Posterior cingulate gyrus (tissue), 11 donors: ENCODE measurements at places on chromosomes 12 and 14.

- DNase-seq: no peak
Observed at GRCh38 chr12:24424889-24425600, 475.6 kb upstream of the SOX5 start.

GRCh38 chr12:47949441-47950341 lies 13.7 kb upstream of the TMEM106C start:
- peak; percentile 60 for DNase-seq

GRCh38 chr12:15276088-15276698 lies 46.1 kb upstream of the PTPRO start:
- peak; percentile 32 for DNase-seq

- no peak for DNase-seq
Observed at GRCh38 chr14:64244279-64244678, 49.9 kb downstream of the ESR2 start.

DNA sequence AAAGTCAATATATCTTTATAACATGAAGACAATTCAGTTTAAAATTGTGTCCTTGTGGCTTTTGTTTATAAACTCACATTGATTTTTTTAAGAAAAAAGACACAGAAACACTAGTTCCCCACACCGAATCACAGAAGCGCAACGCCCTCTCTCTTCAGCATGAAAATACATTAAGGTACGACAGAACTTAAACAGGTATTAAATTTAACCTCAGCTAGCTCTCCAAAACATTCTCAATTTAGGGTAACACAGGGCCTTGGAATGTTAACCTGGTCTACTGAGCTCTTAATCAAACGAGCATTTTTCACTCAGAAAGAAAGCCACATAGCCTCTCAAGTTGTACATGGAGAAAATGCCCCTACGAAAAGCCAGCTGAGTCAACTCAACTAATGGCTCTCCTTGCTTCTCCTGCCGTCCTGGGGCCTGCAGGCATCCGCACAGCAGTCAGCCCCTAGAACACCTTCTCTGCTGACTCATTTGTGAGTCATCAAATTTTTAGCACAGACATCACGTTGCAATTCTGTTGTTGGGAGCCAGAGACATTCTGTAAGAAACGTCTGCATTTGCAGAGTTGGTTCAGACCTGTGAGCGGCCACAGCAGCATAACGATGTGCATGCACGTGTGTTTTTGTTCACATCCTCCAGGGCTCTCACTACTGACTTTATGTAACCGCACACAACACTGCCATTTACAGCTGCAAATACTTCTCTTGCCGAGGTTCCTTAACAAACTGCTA lies 141.6 kb downstream of the ITPR2 start:
- DNase-seq: peak; percentile 81

DNA sequence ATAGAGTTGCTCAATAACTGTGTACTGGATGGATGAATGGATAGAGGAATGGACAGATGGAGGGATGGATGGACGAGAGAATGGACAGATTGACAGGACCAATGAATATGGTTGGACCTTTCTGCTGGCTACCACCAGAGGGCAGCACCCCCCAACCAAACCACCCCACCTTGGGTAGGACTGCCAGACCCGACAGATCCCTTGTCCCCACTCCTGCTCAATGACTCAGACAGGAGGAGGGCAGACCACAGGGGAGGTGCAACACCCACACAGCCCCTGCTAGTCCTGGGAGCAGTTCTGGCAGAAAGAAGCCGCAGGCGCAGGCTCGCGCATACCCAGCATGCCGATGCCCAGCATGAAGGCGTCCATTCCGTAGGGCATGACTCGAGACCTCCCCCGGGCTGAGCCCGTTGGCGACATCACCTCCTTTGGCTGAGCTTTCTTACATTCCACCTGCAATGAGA lies 12.4 kb downstream of the MSI1 start:
- DNase-seq: peak; percentile 97

DNA sequence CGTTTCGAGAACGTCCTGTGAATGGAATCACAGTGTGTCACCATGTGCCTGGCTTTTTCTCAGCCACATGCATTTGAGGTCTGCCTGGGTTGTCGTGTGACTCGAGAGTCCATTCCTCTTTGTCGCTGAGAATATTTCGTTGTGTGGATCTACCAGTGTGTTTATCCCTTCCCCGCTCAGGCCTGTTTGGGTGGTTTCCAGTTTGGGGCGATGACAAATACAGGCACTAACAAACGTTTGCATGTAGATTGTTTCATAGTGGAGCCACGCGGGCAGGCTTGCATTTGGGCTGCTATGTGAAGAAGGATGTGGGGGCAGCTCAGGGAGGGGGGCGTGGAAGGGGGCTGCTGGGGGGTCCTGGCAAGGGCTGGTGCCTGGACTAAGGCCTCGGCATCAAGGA lies 14.1 kb downstream of the RIN3 start:
- DNase-seq: no peak

- DNase-seq: no peak
Observed at GRCh38 chr14:68377459-68377858, 415.4 kb downstream of the ZFP36L1 start.

DNA sequence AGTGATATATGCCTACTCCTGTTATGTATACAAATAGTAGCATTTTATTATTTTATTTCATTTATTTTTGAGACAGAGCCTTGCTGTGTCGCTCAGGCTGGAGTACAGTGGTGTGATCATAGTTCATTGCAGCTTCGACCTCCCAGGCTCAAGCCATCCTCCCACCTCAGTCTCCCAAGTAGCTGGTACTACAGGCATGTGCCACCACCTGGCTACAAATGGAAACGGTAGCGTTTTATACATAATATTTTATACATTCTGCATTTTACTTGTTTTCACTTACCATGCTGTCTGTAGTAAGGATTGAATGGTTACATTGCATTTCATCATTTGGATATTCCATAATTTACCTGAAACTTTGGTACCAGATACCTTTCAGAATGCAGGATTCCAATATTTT lies 14.1 kb downstream of the C1R start:
- no peak for DNase-seq

GRCh38 chr14:56002876-56003625 lies 115.2 kb upstream of the PELI2 start:
- DNase-seq: no peak

GRCh38 chr12:69999561-69999960 lies 174.5 kb downstream of the MYRFL start:
- no peak for DNase-seq

- no peak for DNase-seq
Observed at GRCh38 chr12:122730215-122731014, at the start of gene HCAR1. HCAR1 (minus strand) TSS chr12:122730844; CDS start chr12:122730339, 505 bp downstream.

DNA sequence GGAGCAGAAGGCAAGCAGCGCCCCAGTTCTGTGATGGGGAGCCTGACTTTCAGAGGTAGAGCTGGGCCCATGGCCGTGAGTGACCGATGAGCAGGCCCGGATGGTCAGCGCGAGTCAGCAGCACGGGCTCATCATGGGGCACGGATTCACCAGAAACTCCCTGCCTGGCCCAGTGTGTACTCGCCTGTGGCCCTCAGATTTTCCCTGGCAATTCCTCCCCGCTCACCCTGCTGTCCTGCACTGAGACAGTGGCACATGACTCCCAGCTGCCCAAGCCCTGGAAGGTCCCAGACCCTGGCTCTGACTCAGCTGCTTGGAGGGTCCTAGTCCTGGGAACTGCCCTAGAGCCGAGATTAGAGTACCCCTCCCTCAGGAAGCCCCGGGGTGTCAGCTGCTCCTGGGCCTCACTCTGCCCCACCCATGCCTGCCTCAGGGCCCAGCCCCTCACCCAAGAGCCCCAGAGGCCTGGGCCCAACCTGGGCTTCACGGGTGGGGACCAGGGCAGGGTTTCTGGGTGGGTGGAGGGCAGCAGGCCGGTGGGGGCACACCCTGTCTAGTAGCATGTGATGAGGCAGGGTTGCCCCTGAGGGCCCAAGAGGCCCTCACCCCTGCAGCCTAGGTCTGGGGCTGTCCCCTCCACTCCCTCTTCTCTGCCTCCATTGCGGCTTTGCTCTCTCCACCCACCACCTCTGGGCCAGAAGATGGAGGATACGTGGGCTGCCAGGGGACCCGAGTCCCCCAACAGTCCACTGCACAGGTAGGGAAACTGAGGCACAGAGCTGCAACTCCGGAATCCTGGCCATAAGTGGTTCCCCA lies 8.4 kb downstream of the TRMT61A start:
- no peak for DNase-seq

DNA sequence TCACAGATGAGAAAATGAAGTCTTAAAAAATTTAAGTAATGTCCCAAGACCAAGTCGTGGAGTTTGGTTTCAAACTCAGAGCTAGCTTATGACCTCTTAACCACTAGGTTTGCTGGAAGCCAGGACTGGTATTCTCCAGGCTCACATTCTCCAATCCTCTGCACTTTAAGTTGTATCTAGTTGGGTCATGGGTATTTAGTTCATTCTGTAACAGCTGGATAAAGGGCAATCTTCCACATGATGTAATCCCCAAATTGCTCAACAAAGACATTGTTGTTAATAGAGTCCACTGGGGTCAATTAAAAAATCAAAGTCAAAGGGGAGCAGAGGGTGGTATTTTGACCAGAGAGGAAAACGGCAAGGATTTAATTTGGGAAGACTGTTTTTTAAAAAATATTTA lies 17.8 kb upstream of the GAS2L3 start:
- no peak for DNase-seq
